ENCODE measurements at places on chromosomes 6 and 20.

DNA sequence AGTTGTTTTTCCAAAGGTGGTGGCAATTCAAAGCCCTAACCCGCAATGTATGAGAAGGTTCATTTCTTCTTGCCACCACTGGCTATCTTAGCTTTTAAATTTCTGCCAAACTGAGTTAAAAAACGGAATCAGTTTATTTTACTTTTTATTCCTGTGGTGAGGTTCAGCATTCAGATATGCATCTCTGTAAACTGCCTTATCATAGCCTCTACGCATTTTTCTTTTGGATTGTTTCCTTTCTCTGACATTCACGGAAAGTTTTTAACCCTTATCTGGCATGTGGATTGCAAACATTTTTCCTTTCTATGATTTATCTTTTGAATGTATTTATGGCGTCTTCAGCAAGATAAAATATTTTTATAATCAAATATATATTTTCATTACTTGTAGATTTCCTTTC lies 37.7 kb downstream of the AK9 start:
- DNase-seq: no peak

DNA sequence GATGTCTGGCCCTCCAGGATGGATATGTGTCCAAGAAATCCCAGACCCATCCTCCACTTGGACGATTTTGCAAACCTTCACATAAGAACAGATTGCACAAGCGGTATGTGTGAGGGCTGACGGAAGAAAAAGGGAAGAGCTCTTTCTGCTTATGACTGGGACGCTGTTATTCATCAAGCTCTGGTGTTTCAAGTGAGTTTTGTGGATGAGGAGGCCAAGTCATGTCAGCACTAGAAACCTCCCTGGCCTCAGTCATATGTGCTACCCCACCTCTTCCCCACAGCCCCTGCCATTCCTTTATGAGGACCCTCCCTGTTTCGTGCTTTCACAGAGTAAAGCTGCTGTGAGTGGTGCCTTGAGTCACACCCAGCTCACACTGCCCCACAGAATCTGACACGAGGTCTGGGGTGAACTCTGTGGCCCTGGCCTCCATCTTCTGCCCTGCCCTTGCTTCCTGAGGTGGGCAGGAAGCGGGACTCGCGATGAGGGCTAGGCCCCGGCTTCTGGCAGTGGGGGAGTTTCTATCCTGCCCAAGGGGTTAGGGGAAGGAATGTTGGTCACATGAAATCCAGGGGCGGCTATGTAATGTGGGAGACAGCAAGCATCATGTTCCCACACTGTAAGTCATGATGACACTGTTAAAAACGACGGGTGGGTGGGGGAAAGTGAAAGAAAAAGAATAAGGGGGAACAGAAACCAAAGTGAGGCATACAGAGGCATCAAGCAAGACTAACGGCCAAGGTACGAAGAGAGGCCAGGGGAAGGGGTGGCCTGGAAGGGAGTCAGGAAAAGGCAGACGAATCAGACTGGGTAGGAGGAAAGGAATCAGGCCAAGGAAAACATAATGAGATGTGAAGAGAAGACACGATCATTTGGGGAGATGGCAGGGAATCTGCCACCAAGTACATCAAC lies 78.1 kb downstream of the PRDM1 start:
- DNase-seq: no peak

GRCh38 chr6:88572449-88573139 lies 390.8 kb downstream of the RNGTT start:
- DNase-seq: no peak

GRCh38 chr6:20929283-20929682 lies 395.0 kb downstream of the CDKAL1 start:
- no peak for DNase-seq
